ENCODE measurements at places on chromosomes 13 and 19.

DNA sequence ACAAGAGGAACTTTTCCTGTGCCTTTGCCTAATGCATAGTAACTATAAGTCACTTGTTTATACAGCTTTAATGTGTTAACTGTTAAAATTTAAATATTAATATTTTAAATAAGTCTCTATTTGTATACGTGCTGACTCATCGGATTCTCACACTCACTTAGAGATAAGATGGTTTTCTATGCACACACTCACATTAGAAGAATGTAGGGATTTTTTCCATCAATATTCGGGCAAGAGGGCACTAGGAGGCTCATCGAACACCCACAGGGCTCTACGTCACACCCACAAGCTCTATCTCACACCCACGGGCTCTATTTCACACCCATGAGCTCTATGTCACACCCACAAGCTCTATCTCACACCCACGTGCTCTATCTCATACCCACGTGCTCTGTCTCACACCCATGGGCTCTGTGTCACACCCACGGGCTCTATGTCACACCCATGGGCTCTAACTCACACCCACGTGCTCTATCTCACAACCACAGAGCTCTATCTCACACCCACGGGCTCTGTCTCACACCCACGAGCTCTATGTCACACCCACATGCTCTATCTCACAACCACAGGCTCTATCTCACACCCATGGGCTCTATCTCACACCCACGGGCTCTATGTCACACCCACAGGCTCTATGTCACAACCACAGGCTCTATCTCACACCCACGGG lies 73.4 kb downstream of the COL4A2 start:
- DNase-seq, result no peak

GRCh38 chr13:84903391-84903790 lies 895.8 kb downstream of the SLITRK6 start:
- no peak for DNase-seq

- DNase-seq, result no peak
Observed at GRCh38 chr19:33347300-33347699, 26.2 kb upstream of the CEBPG start.

DNA sequence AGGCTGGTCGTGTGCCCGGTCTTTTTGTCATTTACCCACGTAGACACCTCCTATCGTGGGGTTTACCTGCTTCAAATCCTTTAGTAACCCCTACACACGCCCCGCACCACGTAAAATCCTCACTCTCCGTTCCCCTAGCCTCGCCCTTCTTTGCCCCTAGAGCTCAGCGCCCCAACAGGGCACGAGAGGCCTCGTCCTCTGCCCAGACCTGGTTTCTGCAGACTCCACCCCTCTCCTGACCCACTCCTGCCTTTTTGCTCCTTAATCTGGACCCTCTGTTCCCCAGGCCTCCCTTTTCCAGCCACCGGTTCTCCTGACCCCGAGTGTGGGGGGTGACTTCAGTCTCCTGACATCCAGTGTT lies 412 bp downstream of the ZNF528 start:
- no peak for DNase-seq

DNA sequence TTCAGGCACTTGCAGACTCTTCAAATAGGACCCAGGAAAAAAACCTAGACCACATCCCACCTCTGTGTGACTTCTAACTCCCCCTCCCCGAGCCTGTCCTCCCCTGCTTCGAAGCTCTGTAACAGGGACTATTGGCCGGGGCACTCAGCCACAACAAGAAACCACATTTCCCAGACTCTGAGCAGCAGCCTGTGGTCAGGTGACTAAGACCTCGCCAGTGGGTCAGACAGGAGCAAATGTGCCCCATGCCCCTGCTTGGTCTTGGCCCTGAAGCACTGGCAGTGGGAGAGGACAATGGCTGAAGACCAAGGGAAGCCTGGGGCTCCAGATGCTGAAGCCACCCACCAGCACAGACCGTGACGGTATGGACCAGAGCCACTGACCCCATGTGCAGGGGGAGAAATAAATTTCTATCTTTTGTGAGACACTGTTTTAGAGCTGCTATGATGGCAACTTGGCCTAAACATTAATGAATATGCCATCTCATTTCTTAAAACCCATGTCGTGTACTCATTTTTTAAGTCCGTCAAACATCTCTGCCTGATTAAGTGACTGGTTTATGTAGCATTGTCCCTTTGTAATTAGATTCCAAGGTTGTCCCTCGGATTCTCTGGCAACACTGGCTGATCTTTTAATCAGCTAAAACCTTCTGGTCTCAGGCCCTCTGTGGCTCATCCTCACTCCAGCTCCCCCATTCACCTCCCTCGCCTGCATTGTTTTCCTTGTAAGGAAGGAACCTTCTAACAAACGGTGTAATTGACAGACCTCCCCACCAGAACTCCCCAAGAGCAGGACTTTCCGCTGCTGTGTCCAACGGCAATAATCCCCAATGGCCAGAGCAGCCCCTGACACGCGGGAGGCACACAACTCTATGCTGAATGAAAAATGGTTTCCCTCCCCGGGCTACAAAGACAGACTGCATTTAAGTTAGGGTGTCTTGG lies 98.4 kb downstream of the STK24 start:
- no peak for DNase-seq

DNA sequence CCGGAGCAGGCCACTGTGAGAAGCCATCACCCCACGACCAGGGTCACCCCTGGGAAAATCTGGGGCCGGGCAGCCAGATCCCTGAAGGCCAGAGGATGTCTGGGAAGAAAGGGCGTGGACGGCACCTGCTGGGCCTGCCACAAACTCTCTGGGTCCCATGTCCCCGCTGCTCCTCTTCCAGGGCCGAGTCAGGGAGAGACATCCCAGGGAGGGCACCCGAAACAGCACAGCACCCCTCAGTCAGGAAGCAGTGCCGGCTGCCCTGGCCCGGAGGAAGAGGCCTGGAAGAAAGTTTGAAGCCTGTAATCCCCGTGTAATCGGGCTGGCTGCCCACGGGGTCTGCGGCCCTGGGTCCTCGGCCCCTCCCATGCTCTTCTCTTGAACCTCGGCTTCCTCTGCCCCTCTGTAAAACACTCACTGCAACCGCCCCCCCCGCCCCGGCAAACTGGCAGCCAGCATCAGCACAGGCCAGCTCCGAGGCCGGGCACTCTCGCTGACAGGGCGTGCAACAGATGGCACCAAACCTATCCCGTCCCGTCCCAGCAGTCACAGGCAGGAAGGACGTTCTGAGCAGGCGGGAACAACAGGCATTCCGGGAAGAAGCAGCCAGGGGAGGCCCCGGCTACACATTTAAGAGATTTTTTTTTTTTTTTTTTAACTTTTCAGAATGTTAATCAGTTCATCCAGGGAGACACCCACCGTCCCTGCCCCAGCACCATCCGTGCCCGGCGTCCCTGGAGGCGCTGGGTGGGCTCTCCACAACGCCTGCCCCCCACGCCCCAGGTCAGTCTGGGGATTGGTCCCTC lies 1.5 kb downstream of the SBNO2 start:
- no peak for DNase-seq
